ENCODE measurements at places on chromosomes 2 and 18.

- no peak for DNase-seq
These were observed 9.6 kb upstream of the AQP4 start for GRCh38 chr18:26875040-26875654.

DNA sequence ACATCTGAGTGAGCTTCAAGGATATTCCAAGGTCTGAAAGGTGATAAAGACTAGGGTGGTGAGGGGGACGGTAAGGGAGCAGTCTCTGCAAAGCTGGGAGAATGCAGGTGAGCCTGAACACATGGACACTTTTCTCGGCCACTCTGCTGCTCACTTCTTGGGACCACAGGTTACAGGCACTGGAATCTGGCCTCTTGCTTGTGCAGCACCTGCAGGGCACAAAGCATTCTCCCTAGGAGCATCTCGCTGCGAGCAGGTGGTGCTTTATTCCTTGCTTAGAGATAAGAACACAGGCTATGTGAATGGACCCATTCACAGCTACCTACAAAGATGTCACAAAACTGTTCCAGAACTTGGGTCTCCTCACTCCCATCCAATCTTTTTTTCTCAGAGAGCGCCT, 153.2 kb downstream of the DDX1 start:
- DNase-seq, result no peak

- DNase-seq, result no peak
These were observed 80.6 kb downstream of the RIT2 start for GRCh38 chr18:43034683-43035500.

DNA sequence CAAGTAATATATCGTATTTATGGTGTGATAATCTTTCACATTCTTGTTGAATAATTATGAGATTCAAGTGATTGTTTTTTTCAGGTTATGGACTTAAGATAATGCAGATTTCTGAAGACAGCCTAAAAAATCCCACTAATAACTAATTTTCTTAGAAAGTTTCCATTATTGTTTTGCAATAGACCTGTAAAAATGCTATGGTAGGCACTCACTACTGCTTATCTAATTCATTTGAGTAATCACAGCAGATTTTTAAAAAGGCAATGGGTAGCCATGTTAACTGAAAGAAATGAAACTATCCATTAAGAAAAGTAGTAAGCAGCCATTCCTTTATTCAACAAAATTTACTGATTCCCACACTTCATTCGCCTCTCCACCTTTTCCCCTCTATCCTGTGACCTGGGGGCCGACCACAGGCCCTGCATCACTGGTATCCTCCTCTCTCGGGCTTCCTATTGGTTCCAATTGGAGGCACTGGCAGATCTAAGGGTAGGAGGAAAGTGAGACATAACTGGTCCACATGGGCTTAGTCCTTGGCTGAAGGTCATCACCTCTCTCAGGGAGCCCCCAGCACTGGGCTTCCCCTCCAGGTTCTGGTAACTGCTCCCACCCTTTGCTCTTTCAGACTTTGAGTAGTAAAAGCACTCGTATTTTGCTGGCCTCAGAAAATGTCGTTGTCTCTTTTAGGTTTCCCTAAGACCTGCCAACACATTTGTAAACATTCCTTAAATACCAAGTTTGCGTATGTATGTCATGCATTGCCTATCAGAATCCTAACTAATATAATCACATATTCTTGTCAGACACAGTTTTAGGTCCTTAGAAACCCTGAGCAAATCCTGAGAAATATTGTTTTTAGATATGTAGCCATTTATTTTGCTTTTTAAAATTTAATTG, 18.5 kb downstream of the RBMS1 start:
- no peak for DNase-seq

GRCh38 chr18:45801416-45802004, 24.0 kb upstream of the SIGLEC15 start:
- no peak for DNase-seq
